ENCODE measurements at places on chromosomes 3 and 15. TPM values are rescaled to one million over a fixed set of nuclear protein-coding genes. Genes with fewer than 3 reads are reported as not detected.
A peak's percentile ranks its signal among the peaks of the same experiment; 100 is the strongest.

DNA sequence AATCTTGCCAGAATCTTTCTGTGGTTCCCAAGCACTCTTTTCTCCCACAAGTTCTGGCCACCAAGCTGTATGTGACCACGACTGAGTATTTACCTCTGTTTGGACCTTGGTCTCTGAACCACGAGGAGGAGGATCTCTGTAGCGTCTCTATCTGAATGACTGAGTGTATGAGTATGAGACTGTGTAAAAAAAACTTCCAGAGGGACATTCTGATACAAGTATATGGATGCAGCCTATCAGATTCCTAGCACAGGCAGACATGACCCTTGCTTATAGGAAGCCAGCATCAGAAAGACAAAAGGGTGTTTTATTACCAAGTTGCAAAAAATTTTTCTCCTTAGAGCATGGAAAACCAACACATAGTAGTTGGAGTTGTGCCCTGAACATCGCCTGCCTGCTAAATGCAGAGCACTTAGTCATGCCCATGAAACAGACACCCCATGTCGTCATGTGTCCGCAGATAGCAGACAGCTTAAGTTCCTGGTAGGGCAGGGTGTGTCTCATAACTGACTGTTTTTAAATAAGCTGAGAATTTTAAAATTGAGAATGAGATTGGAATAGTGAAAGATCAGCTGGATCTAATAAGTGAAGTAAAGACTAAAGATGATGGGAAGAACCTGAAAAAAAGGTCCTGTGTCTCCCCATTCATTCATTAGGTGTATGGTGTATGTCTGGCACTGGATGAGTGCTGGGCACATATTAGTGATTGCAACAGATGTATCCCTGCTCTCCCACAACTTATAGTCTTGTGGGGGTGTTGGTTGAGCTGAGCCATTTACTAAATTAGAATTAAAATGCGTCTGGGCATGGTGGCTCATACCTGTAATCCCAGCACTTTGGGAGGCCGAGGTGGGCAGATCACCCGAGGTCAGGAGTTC is 30.9 kb downstream of the DAG1 start:
- DNase-seq = peak; percentile 67

DNA sequence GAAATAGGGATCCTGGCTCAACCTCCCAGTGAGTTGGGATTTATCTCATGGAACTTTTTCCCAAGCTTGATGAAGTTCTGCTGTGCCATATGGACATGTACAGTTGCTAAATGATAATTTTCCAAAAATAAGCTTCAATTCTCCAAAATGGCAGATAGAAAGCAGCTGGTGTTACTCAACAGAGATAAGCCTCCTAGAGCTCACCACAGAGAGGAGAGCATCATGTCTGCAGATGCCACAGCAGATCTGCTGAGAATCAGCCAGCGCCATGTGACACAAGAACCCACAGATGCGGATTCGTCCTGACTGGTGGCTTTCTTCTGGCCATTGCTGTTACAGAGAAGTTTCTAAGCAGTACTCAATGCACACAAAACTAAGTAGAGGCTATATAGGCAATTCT is 50.6 kb downstream of the AGTR1 start:
- DNase-seq = no peak

GRCh38 chr3:143040261-143040879 is 39.0 kb downstream of the U2SURP start:
- DNase-seq = no peak

DNA sequence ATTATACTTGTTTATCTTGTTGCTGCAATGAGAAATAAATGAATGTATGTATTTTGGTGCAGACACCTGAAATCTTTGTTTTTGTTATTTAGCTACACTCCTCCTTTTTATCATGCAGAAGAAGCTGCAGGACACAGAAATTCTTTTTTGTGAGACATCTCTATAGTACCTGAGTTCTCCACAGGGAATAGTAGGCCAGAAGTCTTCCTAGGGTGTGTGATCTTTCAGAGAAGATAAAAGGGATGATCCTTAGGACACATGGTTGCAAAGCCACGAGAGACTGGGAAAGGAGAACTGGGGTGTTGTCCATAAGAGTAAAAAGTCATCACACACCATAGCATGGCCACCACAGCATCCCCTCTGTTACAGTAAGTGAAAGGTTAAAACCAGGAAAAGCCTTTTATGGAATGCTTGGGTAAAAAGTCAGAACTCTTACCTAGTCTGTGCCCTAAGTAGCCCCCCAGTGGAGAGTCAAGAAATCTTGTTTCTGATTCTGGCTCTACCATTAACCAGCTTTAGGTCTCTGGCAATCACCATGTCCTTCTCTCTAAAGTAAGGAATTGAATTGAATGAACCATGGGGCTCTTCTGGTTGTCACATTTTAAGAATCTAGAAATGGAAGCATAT is 31.9 kb upstream of the ADGRG7 start:
- DNase-seq = no peak

GRCh38 chr3:10351013-10351735 is 30.3 kb upstream of the SEC13 start:
- DNase-seq = no peak

Gene LRRK1
- total RNA-seq = 24.6 TPM

Gene GASK1A
- total RNA-seq = 18.7 TPM

Gene GHSR
- total RNA-seq = 0.31 TPM

Gene CCR1
- total RNA-seq = 1.8 TPM

DNA sequence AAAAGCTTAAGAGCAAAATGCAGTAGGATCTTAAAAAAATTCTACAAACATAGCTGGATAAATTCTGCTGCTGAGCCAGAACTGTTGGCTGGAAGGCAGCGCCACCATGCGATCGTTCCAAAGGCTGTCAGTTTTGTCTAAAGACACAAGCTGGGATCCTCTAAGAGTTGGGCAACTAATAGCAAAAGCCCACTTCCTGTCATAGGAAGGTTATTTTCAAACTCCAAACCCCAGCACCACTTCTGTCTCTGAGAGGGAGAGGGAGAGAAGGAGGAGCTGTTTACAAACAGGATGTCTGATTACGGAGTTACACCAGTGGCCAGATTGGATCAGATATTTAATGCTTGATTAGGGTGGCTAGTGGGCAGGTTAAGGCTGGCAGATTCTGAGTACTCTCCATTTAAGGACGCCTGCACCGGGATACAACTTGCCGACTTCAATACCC is 44.0 kb downstream of the EIF4E3 start:
- DNase-seq = peak; percentile 72

- peak; percentile 65 for DNase-seq
These were observed 20.9 kb downstream of the RAD54L2 start for GRCh38 chr3:51559411-51559888.

- DNase-seq = no peak
These were observed 102.5 kb downstream of the SH3GL3 start for GRCh38 chr15:83549623-83550022.

GRCh38 chr15:78811825-78812183 is 540 bp upstream of the ADAMTS7 start:
- peak; percentile 26 for DNase-seq

Gene SHC4
- 70.4 TPM for total RNA-seq

- no peak for DNase-seq
These were observed 32.4 kb downstream of the ACAN start for GRCh38 chr15:88835646-88836045.

Gene FMN1
- 53.7 TPM for total RNA-seq

GRCh38 chr3:124444075-124444474 is 286.2 kb upstream of the UMPS start:
- no peak for DNase-seq

Gene GABRA5
- 3.1 TPM for total RNA-seq

GRCh38 chr15:87675271-87675670 is 581.3 kb downstream of the NTRK3 start:
- no peak for DNase-seq

Data from testis (tissue), 5 donors.